ENCODE measurements at places on chromosomes 1 and 21.

DNA sequence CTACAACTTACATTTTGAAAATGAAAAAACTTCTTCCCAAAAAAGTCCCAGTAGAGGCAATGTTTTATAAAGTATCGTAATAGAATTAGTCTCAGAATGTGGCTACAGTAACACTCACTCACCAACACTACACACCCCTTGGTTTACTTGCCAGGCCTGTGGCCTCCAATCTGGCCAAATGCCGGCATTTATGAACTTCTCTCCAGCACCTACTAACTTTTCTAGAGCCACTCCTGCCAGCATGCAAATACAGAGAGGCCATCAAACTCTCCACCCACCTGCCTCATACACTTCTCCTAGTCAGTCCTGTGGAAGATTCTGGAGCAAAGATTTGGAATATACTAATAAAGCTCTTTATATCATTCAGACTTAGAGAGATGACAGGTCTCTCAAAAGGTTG lies 32.3 kb downstream of the STPG1 start:
- no peak for DNase-seq

DNA sequence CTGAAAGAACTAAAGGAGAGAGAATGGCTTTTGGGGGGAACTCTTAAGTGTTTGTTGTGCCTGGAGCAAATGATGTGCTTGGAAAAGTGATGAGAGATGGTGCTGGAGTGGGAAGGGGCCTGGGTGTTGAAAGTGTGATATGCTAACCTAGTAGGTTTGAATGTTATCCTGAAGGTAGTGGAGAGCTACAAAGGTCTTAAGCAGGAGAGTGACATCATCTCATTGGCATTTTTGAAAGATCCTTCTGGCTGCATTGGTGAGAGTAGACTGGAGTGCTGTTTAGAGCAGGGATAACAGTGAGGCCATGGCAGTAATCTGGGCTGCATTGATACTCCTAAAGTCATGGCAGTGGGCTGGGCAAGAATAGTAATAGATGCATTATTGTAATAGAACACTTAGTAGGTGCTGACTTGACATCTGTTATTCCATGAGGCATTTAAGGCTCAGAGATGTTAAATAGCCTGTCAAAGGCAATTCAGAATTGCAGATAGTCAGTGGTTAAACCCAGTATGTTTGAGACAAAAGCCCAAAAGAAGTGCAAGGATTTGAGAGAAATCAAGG lies 44.5 kb downstream of the MDM4 start:
- DNase-seq: no peak

GRCh38 chr1:209256766-209257350 lies 326.7 kb upstream of the CAMK1G start:
- no peak for DNase-seq

GRCh38 chr1:22500471-22500870 lies 48.8 kb downstream of the ZBTB40 start:
- no peak for DNase-seq

DNA sequence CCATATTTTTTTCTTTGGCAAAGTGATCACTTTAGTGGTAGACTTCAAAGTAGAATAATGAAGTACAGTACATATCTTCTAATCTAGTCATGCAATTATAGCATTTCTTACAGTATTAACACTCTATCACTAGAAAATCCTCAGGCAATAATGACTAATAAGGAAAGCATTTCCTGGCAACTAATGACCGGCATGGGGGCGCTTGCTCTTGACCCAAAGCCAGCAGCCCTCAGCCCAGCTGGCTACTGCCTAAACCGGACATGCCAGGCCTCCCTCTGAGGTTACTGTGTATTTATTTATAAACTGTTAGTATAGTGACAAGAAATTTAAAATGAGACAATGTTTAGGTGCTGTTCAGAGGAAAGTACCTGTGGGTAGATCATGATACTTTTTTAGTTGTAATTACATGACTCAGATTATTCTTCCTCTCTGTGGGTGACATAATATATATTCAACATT lies 633.8 kb downstream of the PTPRC start:
- DNase-seq: no peak

DNA sequence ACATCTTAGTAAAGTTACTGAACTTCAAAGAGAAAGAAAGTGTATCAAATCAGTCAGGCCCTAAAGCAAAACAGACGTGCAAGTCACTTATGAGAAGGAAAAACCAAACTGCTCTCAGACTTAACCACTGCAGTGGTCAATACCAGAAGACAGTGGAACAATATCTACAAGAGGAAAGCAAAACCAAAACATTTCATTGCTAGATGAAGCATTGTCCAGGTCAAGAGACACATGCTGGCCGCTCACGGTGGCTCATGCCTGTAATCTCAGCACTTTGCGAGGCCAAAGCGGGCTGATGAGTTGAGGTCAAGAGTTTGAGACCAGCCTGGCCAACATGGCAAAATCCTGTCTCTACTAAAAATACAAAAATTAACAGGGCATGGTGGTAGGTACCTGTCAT lies 82.0 kb upstream of the MROH9 start:
- DNase-seq: no peak

DNA sequence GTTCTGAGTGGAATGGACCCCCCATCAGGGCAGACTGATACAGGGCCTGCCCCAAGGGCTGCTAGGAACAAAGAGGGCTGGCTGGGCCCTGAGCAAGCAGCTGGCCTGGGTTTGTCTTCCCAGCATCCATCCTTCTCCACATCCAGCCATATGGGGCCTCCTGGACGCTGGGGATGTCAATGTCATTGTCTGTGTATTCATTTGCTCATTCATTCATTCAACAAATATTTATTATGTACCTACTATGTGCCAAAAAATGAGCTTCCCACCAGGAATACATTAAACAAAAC lies 15.6 kb upstream of the ECE1 start:
- DNase-seq: no peak

DNA sequence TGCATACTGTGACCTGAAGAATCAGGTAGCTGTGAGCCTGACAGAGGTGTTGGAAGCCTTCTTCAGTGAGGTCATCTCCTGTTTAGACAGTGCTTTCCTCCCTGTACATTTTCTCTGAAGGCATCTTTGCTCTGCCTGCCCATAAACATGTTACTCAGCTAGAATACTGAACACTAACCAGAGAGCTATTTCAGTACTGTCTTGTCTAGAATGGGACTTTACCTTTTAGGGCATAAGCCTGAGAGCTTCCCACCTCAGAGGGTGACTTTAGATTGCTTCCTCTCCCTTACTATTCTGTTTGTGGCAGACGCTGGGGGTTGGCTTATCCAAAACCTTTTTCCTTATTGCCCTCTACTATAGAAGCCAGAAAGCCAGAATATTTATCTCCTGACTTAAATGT lies 23.3 kb upstream of the ZNF326 start:
- DNase-seq: no peak

DNA sequence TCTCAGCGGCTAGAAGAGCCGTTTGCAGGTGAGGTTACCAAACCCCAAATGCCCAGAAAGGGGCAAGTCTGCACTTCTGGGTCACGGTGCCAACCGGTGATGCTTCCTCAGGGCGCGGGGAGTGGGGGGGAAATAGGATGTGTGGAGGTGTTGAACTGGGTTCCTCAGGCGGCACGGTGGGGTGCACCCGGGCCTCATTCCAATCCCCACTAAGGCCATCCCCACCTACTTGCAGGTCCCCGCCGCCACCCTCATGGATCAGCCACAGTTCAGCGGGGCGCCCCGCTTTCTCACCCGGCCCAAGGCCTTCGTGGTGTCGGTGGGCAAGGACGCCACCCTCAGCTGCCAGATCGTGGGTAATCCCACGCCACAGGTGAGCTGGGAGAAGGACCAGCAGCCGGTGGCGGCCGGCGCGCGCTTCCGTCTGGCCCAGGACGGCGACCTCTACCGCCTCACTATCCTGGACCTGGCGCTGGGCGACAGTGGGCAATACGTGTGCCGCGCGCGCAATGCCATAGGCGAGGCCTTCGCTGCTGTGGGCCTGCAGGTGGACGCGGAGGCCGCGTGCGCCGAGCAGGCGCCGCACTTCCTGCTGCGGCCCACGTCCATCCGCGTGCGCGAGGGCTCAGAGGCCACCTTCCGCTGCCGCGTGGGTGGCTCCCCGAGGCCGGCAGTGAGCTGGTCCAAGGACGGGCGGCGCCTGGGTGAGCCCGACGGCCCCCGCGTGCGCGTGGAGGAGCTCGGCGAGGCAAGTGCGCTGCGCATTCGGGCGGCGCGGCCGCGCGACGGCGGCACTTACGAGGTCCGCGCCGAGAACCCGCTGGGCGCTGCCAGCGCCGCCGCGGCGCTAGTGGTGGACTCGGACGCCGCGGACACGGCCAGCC lies 3.9 kb downstream of the OBSCN start:
- DNase-seq: no peak

DNA sequence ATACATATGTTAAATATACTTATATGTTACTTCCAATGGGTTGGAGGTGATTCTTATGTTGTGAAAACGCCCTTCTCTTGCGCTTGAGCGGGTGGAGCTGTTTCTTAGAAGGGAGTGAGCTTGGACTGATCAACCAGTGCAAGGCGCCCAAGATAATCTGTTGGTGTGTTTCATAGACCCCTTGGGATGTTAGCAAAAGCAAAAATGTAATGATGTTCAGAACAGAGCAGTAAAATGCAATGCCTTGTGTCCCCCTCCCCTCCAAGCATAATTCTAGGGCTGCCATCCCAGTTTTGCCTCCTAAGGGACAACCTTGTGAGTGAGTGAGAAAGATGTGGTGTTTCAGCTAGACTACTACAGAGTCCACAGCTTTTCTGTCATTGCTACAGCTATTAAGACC lies 6.2 kb upstream of the CD34 start:
- DNase-seq: no peak

DNA sequence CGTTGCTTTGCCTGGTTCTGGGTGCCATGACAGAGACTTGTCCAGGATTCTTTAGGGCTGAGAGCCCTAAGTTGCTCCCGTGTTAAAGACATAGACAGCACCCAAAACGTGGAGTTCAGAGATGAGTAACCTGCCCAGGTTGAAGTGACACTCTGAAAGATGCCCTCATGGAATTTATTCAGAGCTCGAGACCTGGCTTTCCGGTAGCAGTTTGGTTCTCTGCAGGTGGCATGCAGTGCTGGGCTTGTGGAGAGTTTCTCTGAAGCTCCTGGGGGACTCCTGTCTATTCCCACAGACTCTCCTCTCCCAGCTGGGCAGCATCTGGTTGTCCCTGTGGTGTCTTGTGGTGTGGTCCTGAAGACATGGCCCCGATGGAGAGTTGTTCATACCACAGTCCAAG lies 241.0 kb downstream of the RHOU start:
- DNase-seq: no peak

DNA sequence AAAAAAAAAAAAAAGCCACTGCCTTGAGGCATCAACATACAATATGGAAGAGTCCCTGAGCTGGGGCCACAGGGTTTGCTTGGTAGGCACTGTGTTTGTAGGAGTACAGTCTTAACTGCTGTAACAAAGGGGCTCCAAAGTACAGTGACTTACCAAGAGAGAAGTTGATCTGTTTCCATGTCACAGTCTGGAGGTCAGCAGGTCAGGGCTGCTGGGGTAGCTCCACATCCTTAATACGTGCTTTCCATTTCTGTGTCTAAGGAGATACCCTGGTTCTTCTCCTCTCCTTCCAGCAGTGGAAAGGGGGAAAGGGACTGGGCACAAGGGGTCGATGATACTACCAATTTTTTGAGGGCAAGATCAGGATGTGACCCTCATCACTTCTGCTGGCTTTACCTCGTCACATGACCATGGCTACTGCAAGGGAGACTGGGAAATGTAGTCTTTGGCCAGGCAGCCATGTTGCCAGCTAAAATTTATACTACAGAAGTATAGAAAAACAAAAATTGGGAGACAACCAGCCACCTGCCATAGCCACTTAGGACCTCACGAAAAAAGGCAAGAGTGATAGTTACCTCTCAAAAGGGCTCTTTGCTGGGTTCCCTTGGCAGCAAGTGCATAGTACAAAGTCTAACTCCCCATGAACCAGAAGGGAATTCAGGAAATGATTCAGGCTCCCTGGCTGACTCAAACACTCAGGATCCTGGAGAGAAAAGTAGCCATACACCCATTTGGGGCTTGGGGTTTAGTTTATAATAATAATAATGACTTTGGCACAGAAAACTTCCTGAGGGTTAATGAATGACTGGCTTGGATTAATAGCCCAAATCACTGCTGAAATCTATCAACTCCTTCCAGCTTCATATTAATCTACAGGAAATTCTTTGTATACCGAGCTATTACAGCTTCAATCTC lies 52.7 kb upstream of the ATP5PO start:
- no peak for DNase-seq

DNA sequence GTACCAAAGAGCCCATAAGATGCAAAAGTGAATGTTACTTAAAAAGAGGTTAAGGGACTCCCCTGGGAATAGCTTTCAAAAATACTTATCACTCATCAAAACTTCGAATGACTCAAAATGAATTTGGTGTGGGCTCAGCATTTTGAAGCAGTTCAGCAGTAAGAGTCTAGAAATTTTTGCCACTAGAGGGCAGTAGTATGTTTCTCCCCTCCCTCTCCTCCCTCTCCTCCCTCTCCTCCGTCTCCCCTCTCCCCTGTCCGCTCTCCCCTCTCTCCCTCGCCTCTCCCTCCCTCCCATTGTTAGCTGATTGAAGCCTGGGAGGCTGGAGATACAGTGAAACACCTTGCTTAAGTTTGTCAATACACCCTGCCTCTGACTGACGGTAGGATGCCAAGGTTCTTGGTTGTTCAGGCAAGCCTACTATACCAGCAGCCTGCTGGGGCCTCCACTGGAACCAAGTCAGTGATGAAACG lies 70.8 kb upstream of the TENT5C start:
- DNase-seq: no peak

GRCh38 chr1:46393510-46393909 lies 607 bp upstream of the FAAH start:
- no peak for DNase-seq

GRCh38 chr1:40244138-40244744 lies 3.5 kb upstream of the TMCO2 start:
- no peak for DNase-seq

DNA sequence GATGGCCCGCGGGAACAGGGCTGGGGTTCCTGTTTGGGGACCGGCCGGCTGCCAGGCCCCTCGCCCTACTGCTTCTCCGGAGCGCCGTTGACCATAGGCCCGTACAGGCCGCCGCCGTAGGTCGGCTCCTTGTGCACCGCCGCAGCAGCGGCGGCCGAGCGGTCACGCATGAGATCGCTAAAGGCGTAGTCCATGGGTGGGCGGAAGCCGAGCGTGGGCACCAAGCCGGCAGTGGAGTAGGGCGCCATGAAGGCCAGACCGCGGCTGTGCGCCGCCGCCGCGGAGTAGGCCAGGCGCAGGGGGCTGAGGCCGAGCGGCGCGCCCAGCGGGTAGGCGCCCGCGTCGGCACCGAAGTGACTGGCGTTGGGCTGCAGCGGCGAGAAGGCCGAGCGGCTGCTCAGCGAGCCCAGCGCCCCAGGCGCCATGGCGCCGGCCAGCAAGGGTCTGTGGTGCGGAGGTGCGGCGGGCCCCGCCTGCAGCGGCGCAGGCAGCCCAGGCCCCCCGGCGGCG lies 4.6 kb downstream of the DMRTA2 start:
- DNase-seq: no peak

DNA sequence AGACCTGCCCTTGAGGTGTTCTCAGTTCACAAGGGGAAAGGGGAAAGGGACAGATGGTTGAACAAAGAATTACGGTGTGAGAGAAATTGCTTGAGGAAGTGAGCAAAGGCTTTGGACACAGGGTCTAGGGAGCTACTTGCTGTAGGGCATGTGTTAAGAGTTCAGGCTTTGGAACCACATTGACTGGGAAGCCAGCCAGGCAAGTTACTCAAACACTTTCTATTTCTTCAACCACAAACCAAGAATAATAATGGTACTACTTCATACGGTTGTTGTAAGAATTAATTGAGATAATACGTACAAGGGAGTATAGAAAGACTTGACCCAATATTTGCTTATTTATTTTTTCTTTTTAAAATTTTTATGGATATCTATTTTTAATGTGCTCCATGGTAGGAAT lies 26.6 kb downstream of the AK4 start:
- DNase-seq: no peak
